Activated T-helper 1 cell treated with anti-CD3 and anti-CD28 coated beads, Interleukin-2, amount 50 U/mL, for 16 hours (primary cell): ENCODE measurements at places on chromosomes 11 and 22.

DNA sequence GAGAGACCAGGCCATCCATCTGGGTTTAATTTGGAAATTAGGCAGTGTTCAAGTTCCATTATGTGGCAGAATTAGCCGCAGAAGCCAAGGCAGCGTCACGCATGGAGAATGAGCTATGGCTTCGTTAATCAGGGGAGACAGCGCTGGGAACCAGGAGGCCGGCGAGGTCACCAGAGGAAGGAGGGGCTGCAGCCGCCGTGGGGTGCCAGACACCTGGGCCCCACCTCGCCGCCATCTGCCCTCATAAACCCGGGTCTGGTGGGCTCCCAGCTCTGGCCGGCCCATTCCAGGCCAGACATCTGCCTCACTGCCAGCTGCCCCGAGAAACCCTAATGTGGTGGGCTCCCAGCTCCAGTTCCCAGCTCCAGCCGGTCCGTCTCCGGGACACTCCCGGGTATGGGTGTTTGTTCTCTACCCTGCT, 676.9 kb downstream of the BRD1 start:
- DNase-seq = no peak

GRCh38 chr11:128897826-128898225, 6.7 kb downstream of the KCNJ5 start:
- no peak for DNase-seq

- no peak for DNase-seq
Measured at GRCh38 chr11:12402691-12403120, 25.3 kb downstream of the PARVA start.

DNA sequence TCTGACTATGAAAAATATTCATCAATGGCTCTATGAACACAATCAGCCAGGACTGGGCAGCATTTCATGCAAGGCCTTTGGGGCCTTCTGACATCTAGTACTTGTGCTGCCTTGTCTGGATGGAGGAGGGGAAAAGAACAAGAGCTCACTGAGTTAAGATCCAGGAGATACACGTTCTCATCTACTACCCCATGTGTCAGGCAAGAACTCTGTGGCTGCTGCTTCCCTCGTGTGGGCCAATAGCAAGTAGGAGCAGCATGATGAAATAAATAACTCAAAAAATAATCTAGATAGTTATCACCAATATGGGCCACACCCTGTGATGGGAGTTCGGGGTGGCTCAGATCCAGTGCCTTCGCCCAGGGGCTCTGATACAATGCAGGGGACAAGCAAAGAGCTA, 7.3 kb downstream of the KCNE3 start:
- DNase-seq = no peak

DNA sequence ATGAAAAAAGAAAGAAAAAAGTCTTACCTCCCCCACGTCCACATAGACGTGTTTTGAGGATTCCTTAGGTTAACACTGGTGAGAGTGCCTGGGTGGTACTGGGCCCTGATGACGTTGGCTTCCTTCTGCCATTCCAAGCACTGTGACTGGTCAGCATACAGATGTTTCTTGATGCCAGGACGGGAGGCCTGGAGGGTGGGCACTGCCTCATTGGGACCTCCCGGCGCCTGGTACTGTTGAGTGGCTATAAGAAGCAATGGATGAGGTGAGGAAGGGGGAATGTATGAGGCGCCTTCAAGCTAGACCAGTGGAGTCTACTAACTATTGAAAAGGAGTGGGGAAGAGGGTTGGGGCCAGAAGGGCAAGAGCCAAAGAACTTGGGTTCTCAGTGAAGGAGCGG, 45.3 kb downstream of the MICAL2 start:
- DNase-seq = no peak

GRCh38 chr11:68941324-68942094, 37.8 kb downstream of the IGHMBP2 start:
- no peak for DNase-seq

DNA sequence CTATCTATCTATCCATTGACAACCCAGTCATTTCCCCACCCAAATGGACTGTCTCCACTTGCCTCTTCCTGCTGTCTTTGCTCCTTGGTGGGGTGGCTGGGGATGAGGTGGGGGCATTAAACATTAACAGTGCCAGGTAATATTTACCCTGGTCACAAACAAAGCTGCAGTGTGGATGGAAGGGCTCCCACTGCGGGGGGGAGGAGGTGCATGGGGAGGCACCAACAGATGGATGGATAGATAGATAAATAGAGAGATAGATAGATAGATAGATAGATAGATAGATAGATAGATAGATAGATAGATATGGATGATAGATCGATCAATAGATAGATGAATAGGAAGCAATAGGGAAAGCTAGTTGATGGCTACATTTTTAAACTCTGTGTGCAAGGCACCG, 2.3 kb upstream of the FXYD2 start:
- DNase-seq = no peak

DNA sequence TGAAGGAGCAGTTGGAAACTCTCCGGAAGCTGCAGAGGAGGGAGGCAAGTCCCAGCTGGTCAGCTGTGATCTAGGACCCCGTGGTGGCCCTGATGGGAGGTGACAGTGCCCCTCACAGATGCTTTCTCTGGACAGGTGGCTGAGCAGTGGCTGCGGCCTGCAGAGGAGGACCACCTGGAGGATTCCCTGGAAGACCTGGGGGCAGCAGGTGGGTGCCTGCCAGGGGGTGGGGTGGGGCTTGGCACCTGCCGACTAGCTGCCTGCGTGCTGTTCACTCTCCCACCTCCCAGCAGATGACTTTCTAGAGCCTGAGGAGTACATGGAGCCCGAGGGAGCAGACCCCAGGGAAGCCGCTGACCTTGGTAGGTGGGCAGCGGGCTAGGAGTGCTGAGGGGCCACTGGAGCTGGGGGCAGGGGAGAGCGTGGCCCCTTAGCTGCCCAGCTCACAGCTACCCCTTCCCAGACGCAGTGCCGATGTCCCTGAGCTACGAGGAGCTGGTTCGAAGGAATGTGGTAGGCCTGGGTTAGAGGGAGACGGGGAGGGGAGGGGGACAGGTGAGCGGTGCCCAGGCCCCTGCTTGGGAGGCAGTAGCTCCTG, 3.1 kb downstream of the SCO2 start:
- no peak for DNase-seq
